NCI-H187 (cell line): ENCODE measurements at places on chromosomes 4 and X.

GRCh38 chr4:8148159-8148558 lies 10.5 kb downstream of the ABLIM2 start:
- DNase-seq = no peak

DNA sequence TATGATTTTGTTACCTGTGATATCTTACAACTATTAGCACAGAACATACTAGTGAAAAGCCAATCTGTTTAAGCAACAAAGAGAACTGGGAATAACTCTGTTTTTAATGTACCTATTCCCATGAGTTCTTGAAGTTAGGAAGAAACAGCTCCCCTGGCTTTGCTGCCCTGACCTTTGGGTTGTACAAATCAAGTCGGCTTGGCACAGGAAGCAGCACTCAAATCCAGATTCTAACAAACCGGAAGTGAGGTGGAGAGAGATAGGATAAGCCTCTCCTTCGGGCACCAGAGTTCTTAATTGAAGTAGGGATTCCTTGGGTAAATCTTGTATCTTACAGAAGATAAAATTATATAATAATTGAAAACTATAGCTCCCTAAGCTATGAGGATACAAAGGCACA lies 144.8 kb upstream of the CPEB2 start:
- DNase-seq = no peak

DNA sequence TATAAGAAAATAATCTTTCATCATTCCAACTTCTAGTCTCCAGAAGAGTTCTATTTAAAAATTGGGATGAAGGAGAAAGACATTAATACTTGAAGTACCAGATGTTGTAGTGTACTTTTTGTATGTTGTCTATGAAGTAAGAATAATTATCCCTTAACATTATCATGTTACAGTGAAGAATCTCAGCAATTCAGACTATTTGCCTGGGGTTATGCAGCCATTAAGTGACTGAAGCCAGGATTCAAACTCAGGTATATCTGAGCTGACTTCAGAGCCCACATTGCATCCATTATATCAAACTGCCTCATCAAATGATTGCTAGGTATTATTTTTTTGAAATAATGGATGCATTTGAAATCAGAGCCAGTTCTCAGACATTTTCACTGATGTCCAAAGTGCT lies 76.1 kb upstream of the FHDC1 start:
- no peak for DNase-seq

- no peak for DNase-seq
These were observed 170.1 kb downstream of the LARP7 start for GRCh38 chr4:112807083-112807482.

- DNase-seq = no peak
These were observed 33.8 kb downstream of the MTTP start for GRCh38 chr4:99608417-99608816.

DNA sequence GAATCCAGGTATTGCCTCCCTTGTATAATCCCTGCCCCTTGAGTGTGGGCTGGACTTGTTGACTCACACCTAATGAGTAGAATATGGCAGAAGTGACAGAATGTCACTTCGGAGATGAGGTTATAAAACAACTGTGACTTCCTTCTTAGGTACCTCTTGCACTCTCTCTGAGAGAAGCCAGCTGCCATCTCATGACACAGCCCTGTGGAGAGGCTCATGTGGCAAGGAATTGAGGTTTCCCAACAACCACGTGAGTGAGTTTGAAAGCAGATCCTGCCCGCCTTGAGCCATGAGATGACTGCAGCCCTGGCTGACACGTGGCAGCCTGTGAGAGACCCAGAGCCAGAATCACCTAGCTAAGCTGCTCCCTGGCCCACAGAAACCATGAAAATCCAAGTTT lies 13.5 kb downstream of the ASB11 start:
- DNase-seq = no peak

GRCh38 chrX:41692162-41692749 lies 3.5 kb downstream of the GPR34 start:
- DNase-seq = no peak

DNA sequence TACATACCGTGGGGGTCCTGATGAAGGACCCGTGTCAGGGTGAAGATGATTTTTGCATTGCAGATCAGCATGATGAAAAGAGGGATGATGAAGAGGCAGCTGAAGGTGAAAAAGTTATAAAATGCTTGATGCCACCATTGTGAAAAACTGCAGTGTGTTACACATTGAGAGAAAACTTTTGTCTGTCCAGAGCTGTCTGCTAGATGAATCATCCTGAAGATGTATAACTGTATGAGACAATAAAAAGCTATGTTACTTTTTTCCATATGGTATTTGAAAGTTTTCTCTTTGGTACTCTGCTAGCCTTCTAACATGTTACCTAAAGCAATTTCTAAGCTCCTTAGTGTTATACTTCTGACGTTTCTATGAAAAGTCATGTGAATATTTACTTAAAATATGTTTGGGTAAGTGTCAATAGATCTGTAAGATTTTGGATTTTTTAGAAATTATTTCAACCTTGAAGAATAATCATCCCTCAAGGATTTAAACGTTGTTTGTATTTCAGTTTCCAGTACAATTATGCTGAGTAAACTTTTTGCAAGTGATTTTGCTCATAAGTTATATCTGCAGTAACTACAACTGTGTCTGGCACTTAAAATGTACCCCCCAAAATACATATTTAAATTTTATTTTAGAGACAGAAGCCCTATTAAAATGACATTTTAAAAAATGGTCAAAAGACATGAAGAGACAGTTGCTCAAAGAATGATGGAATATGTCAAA lies 9.5 kb downstream of the GNRHR start:
- DNase-seq = no peak

- DNase-seq = no peak
These were observed 4.1 kb upstream of the S100P start for GRCh38 chr4:6689506-6689960.

GRCh38 chrX:7362111-7362510 lies 214.2 kb upstream of the PUDP start:
- DNase-seq = no peak

DNA sequence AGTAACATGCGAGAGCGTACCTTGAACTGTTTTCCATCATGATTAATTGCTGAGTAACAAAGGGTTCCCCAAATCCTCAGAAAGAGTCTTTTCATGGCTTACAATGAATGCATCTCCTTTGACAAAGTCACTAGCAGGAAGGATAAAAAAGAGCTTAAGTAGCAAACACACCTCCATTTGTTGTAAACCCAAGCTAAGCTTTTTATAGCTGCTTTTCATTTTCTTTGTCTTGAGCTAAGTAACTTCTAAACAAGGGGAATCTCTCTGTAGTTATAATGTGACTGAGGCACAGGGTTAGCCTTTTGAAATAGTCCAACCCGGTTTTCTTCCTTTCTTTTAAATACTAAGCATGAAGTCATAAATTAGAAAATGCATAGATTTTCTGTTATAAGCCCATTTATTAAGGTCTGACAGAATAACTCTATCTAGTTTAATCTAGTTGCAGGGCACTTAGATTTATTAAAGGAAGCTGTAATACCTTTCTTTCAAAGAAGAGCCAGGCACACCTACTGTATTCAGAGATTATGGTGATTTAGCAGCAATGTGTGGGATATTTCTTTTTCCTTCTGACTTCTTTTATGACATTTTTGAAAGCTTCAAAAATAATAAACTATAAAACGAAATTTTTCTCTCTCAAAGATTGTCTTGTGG lies 226.9 kb upstream of the SMIM31 start:
- DNase-seq = no peak

GRCh38 chr4:129342819-129343408 lies 247.0 kb downstream of the C4orf33 start:
- no peak for DNase-seq

DNA sequence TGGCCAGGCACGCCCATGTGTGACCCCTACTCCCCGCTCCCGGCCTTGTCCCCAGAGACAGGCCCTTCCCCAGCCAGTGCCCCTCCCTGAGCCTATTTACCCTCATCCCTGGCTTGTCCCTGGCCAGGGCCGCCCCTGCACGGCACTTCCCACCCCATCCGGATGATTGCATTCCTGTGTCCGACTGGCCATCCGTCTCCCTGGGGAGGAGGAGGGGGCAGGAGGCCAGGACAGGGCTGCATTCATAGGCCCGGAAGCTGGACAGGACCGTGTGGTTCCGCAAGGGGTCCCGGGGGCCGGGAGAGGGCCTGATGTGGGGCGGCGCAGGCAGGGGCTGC lies 22.8 kb downstream of the CTBP1 start:
- DNase-seq = no peak

- no peak for DNase-seq
These were observed 35.4 kb upstream of the SORCS2 start for GRCh38 chr4:7156761-7157488.

GRCh38 chr4:124632439-124632838 lies 80.1 kb downstream of the ANKRD50 start:
- no peak for DNase-seq

DNA sequence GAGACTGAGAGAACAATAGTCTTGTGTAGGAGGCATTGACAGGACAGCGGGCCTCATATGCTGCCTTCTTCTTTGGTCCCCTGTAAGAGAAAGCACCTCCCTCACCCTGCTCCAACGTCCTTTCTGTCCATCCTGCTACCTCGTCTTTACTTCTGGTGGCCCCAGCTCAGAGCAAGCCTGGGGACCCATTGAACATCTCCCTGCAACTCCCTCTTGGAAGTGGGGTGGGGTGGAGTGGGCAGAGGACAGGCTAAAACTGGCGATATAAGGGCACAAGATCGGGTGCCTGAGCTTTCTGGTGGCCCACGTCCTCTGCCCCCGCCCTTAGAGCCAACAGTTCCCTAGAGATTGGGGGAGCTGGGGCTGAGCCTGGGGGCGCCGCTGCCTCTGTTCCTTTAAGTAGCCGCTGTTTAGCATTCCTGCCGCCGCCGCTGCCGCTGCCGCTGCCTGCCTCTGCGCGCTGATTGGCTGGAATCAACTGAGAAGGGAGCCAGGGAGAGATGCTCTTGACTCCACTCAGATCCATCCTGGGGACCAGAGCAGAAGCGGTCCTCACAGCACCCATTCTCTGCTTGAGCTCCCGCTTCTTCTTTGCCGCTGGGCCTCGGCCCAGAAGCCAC lies at the start of gene DLG3:
Gene DLG3 (plus strand): TSS at position 510 of the 620 bp plus-strand sequence. CDS start 367 bp downstream, outside the sequence.
- DNase-seq = no peak

DNA sequence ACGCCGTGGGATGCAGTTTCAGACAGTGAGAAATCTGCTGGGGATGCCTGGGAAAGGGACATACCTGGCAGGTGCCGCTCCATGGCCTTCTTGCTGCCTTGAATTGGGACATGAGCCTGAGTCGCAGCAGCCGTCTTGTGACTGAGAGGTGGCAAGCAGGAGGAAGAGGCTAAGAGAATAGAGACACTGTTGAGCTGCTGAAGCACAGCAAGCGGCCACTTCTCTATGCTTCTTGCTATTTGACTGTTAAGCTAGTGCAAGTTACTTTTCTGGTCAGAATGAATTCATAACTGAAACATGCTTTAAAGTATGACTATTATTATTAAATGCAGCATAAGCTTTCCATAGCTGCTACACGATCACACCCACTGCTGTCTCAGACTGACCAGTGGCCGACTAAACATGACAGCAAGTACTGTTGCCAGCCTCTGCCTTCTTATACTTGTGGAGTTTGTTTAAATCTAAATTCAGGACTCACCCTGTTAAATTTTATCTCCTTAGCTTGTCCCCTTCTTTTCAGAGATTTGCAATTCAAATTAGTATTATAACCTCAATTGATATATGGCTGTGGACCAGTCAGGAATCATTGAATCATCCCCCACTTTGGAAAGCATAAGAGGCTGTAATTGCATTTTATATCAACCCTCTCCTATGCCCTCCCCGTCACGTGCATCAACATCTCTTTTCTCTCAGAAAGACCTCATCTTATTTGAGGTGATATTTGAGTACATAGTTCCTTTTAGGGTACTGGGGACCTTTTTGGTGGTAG lies 24.8 kb upstream of the ACSL1 start:
- DNase-seq = no peak

GRCh38 chr4:2276581-2277325 lies 14.8 kb upstream of the MXD4 start:
- no peak for DNase-seq

DNA sequence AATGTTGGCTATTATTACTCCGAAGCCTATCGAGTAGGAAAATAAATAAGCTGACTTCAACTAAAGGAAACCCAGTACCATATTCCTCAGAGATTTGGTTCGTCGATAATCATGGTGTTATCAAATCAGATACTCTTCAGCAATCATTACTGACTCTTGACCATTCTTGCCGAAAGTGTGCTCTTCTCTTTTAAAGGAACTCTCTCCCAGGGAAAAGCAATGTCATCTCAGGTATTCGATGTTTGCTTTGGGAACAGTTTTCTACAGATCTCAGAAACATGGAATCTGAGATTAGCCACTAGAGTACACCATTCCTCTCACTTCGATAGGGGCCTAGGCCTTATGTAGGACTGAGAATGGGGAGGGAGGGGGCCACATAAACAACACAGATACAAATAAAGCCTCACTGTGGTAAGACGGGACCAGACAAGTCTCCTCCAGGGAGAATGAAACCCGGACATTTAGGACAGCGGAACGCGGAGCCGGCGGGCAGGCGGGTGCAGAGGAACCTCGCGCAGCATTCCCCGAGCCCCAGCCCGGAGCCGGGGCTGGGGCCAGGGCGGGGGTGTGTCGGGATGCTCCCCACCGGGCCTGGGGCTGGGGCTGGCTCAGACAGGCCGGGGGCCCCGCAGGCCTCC lies 581 bp downstream of the DNAJB14 start:
- DNase-seq = no peak

- no peak for DNase-seq
These were observed 11.3 kb upstream of the COX18 start for GRCh38 chr4:73080789-73081188.

DNA sequence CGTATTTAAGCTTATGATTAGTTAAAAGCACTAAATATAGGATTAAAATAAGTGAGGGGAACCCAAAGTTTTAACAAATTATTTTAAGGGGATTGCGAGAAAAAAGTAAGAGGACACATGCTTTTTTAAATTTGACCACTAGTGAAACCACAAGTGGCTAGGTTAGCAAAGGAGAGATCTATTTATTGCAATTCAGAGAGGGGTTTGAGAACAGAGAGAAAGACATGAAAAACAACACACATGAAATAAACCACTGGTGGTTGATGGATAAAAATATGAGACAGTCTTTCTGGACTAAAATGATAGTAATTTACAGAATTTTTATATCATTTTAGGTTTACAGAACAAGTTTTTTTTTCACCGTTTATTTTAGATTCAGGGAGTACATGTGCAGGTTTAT lies 11.8 kb downstream of the SLC25A14 start:
- no peak for DNase-seq

DNA sequence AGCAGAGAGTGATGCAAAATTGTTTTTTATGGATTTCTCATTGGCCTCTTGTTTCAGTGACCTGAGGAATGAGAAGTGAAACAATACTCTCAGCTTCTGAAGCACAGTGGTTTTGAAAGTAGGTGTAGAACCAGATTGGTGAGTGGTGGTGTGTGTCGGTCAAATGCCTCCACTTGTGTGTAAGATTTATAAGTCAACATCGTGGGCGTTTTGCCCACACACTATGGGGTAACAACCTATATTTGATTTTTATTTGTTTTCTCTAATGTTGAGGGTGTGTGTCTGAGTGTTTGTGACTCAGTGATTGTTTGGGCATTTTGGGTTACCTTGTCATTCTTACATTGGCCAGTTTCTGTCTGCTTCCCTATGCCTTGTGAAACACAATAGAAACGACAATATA lies 23.3 kb downstream of the ADGRL3 start:
- no peak for DNase-seq
